ENCODE measurements at places on chromosomes 11 and 22.

DNA sequence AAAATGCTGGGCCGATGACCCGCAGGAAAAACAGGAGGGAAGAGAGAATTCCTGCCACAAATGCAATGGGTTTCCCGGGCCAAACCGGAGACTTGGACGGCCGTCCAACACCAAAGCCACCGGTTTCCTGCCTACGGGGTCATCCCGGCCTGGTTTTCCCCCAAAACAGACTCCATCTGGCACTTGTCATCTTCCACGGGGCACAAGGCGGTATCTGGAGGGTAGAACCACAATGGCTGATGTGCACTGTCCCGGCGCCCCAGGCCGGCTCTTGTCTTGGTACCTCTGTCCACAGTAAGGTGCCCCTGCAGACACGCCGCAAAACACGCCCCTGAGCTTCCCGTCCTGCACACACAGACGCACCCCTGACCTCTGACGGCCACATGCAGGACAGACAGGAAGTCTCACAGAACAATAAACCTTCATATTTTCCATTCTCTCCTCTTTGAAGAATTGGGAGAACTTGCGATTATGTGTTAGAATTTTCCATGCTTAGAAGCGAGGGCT lies 20.1 kb downstream of the CELSR1 start:
- DNase-seq: no peak

GRCh38 chr11:61503135-61503770 lies 5.3 kb upstream of the LRRC10B start:
- no peak for DNase-seq

DNA sequence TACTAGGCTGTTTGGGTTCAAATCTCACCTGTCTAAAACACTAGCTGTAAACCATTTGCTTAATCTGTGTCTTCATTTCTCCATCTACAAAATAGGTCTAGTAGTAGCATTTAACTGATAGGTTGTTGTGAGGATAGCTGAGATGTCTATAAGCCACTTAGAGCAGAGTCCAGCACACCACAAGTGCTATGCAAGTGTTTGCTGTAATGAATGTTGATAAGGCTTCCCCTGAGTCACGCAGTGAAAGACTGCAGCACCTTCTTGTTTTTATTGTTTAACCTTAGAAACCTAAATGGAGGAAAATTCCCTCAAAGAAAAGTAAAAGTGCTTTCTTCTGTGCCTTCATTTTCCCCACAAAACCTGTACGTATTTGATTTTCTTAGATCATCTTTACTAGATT lies 23.1 kb upstream of the LDHA start:
- no peak for DNase-seq

- no peak for DNase-seq
Observed at GRCh38 chr11:16926883-16927626, 87.2 kb downstream of the PLEKHA7 start.
